Gastroesophageal sphincter (tissue), 4 donors: ENCODE measurements at places on chromosomes 5 and 9. TPM values are rescaled to one million over a fixed set of nuclear protein-coding genes. Genes with fewer than 3 reads are reported as not detected.
A peak's percentile ranks its signal among the peaks of the same experiment; 100 is the strongest.

The PCDHB4 gene
- 2.8 TPM for total RNA-seq

The CD274 gene
- total RNA-seq: 3.5 TPM

DNA sequence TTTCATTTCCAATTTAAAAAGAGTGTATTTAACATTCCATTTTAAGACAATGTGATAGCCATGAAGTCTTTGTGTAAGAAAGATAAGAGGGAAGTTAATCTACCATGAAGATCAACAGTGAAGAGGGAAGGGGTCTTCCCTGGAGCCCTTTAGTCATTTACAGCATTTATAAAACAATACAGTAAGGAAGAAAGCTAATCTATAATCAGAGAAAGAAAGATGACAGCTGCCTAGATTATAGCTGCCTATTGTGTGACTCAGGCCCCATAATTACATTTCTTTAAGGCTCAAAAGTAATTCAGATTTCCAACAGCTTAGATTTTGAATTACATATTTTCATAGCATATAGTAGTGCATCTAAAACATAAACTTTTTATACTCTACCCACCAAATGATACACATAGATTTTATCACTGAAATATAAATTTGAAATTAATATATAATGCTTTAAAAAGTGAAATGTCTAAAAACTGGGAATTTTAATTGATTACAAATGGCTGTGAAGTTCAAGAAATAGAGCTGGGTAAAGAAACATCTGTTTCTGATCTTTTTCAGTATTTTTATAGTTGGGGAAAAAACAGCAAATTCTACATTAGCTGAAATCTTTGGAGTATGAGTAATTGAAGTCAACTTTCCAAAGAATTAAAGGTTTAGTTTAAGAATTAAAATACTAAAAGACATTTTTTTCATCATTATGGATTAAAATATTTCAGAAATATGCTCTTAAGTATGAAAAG lies 89.6 kb downstream of the RIC1 start:
- ATAC-seq: no peak

- no peak for ATAC-seq
Observed at GRCh38 chr5:124444147-124444775, 302.2 kb downstream of the ZNF608 start.

DNA sequence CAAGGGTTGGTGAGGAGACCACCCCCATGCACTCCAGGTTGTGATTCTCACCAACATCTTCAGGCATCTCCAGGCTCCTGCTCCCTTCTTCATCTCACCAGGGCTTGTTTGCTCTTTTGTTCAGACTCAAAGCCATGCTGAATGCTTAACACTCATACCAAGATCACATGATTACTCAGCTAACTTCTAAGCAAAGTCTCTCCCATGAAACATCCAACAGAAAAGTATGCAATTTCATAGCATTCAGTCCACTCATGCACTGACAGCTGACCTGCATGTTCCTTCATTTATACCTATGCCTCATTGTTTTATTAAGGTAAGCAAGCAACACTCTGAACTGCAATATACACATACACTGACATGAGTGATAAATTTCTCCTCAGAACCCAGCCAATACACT lies 69.0 kb downstream of the SHC3 start:
- ATAC-seq: no peak

DNA sequence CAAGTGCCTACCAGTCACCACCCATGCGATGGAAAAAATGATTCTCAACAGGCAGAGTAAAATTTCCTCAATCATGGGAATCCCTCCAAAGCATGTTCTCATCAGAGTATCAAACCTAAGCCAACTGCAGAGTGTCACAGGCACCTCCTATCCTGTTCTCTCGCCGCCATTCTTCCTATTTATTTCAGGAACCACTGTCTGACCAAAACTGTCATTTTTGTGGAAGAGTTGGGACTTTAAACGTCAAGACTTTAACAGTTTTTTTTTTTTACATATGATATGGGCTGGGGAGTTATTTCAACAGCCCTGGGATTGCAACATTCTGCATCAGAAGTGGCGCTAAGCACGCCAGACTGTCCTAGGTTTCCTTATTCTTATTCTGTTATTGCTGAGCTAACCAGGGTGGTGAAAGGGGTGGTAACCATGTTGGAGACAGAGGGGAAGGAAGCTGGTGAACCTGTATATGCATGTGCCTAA lies 29.5 kb downstream of the PFDN1 start:
- ATAC-seq: peak; percentile 69

DNA sequence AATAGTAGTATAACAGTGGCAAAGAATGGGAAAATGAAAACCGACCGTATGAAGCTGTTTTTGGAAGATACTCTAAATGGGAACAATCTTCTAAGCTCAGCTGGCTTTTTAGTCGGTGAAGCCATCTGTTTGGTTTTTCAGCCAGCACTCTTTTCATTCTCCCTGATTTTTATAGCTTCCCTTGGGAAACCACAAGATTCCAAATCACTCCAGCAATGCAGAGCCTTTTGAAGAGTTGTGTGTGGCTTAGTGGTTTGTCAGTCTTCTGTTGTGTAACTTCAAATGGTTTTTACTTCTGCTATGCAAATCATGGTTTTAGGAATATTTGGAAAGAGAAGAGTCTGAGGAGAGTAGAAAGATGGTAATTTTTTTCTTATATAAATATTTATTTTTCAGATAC lies 180.7 kb downstream of the KDM4C start:
- ATAC-seq: peak; percentile 55
